HTR-8/SVneo (cell line): ENCODE measurements at places on chromosomes 7 and 10.

- DNase-seq, result no peak
These were observed 65.0 kb upstream of the ADGRA1 start for GRCh38 chr10:133022776-133023100.

DNA sequence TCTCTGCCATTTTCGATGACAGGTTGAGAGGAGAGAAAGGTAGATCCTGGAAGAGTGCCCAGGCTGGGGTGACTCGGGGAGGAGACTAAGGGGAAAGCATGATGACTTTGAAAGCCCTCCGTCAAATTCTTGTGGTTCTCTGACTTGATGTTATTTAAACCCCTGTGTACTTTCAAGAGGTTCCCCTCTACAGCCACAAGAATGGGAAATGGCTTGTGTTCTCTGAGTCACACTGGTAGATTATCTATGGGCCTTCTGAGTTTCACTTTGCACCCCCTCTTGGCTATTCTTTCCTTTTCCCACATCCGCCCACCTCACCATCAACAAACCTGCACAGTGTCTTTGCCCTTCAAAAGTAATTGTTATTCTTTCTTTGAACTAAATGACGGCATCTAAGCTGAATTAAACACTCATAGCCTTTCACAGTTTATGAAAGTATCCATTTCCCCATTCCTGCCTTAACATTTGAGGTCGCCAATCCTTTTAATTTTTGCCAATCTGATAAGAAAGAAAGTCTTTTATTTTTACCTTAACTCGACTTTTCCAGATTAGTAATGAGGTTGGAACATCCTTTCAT is 24.1 kb downstream of the PRF1 start:
- DNase-seq, result peak; percentile 53

- no peak for DNase-seq
These were observed 9.6 kb upstream of the SVOPL start for GRCh38 chr7:138710536-138711385.

DNA sequence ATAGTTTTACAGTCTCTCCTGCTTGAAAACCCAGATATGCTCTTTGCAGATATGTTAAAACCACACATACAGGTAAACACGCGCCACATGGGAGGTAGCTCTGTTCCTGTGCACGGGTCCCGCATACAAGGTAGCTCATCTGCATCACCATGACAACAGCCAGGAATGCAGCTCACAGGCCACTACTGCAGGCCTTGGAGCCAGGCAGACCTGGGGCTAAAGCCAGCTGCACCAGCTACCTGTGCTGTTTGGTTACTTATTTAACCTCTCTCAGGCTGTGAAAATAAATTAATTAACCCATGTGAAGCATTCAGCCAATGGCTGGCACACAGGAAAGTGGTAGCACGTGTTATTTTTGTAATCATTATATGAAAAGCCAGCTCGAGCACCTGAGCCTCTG is 428.3 kb downstream of the TNS3 start:
- no peak for DNase-seq

- no peak for DNase-seq
These were observed 4.0 kb upstream of the AQP1 start for GRCh38 chr7:30907527-30908267.

DNA sequence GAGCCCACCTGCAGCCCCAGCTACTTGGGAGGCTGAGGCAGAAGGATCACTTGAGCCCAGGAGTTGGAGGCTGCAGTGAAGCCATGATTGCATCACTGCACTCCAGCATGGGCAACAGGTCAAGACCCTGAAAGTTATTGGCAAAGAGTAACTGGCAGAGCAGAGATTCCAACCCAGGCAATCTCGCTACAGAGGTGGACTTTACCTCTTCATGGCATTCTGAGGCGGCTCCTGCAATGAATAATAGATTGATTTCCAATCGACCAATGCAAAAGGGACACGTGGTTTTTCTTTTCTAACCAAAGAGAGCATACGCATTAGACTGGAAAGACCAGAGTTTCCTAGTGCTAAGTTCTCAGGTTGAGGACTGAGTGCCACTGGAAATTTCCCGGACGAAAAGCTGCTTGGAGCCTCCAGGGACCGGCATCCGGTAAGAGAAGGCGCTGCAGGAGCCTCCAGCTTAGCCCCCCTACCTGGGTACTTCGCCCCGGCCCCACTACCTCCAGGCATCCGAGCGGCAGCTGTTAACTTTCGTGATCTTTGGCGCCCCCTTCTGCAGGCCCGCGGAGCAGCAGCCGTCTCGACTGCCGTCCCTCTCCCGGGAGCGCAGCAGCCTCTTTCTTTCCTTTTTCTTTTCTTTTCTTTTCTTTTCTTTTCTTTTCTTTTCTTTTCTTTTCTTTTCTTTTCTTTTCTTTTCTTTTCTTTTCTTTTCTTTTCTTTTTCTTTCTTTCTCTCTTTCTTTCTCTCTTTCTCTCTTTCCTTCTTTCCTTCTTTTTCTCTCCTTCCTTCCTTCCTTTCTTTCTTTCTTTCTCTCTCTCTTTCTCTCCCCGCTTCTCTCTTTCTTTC is 4.1 kb downstream of the MBLAC1 start:
- DNase-seq, result peak; percentile 71
